ENCODE measurements at places on chromosomes 1 and 21.

DNA sequence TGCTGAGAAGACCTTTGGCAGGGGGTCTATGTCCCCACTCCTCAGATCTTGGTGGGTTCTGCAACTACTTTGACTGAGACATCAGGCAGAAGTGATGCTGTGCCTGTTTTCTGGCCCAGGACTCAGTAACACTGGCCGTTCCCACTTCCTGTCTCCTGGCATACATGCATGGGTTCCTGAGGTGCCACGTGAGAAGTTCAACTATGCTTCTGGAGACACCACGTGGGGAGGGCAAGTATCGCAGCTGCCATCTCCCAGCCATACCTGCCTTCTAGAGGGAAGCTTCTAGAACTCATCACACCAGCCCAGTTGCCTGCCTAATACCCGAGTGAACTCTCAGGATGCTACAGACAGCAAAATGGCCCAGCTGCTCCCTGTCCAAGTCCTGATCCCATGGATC, 65.8 kb downstream of the TRABD2B start:
- no peak for DNase-seq

DNA sequence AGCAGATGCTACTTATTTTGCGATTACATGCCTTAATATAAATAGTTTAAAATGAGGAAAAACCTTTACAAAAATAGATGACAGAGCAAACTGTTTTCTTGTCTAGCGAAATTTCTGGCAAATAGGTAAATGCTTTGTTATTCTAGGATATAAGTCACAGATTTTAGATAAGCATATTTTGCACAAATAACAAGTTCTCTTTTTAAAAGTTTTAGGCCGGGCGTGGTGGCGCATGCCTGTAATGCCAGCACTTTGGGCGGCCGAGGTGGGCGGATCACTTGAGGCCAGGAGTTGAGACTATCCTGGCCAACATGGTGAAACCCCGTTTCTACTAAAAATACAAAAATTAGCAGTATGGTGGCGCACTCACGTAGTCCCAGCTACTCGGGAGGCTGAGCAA, 20.3 kb upstream of the ERRFI1 start:
- DNase-seq: no peak

DNA sequence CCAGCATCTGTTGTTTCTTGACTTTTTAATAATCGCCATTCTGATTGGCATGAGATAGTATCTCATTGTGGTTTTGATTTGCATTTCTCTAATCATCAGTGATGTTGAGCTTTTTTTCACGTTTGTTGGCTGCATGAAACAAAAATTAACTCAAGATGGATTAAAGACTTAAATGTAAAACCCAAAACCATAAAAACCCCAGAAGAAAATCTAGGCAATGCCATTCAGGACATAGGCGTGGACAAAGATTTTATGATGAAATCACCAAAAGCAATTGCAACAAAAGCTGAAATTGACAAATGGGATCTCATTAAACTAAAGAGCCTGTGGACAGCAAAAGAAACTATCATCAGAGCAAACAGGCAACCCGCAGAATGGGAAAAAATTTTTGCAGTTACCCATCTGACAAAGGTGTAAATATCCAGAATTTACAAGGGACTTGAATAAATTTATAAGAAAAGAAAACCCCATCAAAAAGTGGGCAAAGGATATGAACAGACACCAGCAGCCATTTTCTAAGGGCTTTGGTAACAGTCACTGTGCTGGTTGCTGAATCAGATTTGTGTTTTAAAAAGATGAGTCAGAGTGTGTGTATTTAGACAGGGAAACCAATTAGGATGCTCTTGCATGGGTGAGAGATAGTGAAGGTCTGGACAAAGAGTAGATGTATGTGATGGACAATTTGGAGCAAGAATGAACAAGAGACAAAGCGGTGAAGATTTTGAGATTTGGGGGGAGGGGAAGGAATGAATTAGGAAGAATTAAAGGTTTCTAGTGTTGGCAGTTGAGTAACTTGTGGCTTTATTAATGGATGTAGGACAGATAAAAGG, 110.7 kb downstream of the RYR2 start:
- no peak for DNase-seq

DNA sequence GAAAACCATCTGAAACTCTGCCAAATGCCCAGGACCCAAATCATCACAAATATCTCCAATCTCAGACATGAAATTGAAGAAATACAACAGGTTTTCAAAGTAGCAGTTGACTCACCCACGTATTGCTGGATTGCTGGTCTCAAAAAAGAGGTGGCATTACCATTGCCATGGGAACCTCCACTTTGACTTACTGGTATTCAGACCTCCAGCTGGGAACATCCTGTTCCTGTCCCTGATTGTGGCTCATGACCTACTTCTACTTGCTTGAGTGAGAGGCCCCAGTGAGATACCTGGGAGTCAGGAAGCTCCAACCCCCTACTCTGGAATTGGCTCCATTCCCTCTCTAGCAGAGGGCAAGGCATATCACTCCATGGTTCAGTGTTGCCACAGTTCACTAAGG, 64.6 kb downstream of the NMNAT2 start:
- no peak for DNase-seq

GRCh38 chr1:113320972-113321680, 69.2 kb upstream of the MAGI3 start:
- DNase-seq: no peak

GRCh38 chr1:246587606-246588005, 21.4 kb downstream of the CNST start:
- no peak for DNase-seq

DNA sequence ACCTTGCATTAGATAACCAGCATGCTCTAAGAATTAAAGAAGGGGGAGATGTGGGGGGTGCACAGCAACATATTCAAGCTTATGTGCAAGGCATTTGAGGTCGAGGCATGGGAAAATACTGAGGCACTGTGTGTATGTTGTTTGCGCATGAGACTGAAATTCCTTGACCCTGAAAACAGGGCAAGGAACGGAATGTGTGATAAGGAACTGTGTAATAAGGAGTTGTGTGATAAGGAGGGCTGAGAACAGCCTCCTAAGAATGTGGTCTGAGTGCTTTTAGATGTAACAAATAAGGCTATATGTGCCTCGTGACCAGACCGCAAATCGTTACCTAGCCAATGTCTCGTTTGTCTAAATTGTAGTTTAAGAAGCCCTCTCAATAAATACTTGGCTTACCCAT, 26.5 kb upstream of the ITLN1 start:
- DNase-seq: no peak

DNA sequence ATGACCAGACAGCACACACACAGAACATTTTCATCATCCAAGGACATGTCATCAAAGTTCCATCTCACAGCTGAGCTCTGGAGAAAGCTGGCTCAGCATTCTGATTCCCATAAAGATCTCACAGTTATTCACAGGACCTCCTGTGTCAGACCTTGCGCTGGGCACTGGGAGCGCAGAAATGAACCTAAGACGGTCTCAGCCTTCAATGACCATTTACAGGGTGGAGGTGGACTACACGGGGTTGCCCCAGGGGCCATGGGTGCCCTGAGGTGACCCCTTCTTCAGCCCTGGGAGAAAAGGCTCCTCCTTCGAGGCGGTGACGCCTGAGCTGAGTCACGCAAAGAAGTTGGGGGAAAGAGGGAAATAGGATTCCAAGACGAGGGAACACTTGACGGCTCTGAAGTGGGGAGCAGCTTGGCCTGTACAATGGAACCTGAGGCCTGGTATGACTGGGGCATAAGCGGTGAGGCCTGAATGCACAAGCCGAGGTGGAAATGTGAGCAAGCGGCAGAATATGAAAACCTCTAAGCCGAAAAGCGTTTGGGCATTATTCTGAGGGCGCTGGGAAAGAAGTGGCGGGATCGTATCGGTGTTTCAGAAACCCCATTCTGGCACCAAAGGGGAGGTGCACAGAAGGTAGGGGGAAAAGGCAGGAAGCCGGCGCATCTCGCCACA, 797 bp downstream of the CC2D1B start:
- DNase-seq: no peak

- DNase-seq: no peak
Measured at GRCh38 chr1:77624102-77624501, 58.4 kb downstream of the ZZZ3 start.

DNA sequence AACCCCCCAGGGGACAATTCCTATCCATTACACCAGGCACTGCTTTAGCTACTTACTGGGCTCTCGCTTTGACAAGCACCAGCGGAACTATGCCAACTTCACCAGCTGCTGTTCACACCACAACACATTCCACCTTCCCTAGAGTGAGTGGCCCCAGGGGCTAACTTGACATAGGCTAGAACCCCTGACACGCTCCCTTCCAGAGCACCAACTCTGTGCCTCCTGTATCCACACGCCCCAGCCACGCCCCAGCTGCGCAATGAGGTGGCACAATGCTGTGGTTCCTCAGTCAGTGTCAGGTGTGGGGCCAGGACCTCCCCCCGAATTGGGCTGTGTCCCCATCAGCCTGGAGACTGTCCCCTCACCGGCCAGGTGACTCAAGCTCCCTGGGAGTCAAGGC, 11.7 kb upstream of the FGR start:
- no peak for DNase-seq

DNA sequence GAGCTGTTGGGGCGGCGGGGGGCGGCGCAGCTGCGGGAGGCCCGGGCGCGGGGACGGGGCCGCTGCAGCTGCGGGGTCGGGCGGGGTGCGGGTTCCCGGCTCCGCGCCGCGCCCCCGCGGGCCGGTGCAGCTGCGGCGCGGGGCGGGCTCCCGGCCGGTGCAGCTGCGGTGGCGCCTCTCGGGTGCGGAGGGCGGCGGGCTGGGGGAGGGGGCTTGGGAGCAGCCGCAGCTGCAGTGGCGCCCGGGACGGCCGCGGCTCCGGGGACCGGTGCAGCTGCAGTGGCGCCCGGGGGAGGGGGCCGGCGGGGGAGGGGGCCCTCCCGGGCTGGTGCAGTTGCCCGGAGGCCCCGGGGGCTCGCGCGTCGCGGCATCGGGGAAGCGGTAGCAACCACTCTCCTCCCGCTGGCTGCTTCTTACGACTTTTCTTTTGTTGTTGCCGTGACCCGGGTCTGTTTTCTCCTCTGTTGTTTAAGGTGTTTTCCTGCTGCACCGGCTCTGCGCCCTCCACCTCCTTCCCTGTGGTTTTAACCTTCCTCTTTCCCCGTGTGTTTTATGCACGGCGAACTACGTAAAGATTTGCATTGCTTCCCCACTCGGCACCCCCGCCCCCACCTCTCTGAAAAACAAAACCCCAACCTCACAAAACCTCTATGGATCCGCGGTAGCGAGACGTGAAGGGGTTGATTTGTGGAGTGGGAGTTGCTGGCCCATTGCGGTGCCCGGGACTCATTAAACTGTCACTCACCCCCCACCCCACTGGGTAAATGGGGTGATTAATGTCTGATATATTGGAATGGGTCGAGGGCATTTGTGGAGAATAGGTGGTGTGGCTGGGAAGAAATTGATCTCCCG, 1.7 kb upstream of the ZBTB18 start:
- DNase-seq: peak; percentile 22

DNA sequence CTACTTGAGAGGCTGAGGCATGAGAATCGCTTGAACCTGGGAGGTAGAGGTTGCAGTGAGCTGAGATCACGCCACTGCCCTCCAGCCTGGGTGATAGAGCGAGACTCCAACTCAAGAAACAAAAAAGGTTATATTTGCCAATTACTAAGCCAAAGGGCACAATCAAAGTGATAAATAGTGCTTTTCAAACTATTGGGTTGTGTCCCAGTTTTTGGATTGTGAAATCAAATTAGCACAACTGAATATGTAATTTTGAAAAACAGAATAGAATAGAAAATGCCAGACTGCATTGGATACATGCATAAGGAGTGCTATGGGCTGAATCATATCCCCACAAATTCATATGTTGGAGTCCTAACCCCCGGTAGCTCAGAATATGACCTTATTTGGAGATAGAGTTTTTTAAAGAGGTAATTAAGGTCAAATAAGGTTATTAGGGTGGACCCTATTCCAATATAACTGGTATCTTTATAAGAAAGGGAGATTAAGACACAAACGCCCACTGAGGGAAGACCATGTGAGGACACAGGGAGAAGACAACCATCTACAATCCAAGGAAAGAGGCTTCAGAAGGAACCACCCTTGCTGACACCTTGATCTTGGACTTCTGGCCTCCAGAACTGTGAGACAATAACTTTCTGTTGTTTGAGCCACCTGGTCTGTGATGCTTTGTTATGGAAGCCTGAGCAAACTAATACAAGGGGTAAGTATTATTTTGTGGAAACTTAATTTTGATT, 42.9 kb upstream of the HUNK start:
- DNase-seq: no peak

DNA sequence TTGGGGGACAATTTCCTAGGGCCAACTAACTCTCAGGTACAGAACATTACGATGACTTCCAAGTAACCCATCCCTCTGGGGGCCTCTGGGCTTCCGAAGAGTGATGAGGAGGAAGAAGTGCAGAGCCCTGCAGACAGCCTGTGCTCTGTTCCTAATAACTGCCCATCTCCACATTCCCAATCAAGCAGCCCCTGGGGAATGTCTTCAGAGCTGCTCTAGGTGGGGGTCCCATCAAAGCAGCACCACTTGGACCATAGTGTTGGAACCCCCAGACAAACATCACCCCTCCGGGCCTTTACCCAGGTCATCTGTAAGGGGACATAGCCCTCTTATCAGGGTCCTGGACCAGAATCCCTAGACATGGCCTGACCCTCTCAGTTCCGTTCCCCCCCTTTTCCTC, 357.3 kb downstream of the NPHP4 start:
- no peak for DNase-seq

DNA sequence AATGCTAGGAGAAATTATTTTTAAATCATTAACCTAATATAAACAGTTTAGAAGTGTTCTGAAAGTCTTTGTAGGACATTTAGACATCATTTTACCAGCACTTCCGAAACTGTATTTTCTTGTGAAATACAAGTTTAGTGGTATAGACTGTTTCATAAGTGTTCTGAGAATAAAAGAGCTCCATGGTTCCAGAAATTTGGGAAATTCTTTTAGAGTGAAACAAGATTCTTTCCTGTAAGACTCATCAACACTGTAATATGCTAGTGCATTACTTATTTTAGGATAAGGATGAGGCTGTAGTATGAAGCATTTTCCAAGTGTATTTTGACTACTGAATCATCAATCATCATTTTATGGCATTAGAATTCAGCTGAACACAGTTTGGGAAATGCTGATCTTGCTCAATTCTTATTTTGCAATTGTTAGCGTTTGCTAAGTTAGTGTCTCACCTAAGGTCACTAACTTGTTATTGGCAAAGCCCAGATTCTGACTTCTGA, 73.4 kb downstream of the CEP350 start:
- no peak for DNase-seq

DNA sequence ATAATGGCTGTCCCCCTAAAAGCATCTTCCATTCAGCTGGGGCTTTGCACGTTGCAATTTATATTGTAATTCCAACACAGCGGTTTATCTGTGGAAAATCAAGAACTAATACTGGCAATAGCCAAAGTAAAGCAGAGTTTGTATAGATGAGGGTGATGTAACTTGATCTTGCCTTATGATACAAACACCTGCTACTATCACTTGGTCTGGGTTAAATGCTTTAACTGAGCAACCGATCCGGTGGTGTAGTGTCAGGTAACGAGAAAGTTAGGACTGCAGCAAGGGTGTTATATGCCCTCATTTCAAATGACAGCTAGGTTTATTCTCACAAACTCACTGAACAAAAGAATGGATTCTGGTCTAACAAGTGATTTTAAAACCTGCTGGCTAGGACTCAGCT, 47.3 kb upstream of the PLPPR4 start:
- no peak for DNase-seq

GRCh38 chr1:20665726-20666125, 4.6 kb upstream of the DDOST start:
- DNase-seq: no peak
